Inflammatory macrophage (primary cell): ENCODE measurements at places on chromosomes 12 and 14.

DNA sequence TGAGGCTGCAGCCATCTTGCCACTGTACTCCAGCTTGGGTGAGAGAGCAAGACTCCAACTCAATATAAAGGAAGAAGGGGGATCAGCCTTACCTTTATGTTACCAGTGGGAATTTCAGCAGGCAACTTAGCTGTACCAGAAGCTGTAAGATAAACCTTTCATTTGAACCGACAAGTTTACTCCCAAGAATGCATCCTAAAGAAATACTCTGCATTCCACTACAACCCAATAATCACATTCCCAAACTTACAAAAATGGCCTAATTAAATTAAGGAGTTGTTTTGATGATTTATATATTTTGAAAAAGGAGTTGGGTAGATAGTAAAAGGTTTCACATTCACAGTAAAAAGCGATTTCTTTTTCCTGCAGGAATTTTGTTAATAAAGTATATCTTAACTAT lies 241.4 kb downstream of the TTC8 start:
- no peak for DNase-seq

- no peak for DNase-seq
Measured at GRCh38 chr14:80634106-80634758, 307.3 kb downstream of the CEP128 start.

- DNase-seq: no peak
Measured at GRCh38 chr14:87156878-87157277, 836.1 kb downstream of the GALC start.

DNA sequence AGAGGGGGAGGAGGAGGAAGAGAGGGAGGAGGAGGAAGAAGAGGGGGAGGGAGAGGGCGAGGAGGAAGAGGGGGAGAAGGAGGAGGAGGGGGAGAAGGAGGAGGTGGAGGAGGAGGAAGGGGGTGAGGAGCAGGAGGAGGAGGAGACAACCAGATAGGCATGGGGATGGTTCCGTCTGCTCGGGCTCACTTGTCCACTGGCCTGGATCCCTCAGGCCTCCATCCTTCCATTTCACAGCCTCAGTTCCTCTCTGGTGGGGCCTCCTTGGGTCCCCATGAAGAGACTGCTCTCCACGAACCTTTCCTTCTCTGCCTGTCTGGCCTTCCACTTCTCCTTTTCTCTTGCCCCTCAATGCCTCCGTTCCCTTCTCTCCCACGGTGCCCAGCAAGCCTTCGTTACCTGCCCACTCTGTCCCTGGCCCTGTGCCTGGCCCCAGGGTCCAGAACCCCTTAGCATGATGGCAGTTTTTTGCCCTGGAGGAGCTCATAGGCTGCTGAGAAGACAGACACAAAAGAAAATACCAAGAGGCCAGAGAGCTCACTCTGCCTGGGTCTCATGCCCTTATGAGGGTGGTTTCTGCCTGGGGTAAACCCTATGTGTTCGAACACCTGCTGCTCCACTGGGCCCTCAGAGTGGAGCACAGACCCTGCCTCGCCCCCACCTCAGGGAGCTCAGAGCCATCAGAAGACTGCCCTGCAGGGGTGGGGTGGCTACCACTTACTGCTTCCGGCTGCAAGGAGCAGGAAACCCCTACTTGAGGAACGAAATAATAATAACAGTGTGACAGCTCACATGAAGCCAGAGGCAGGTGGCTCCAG lies 11.7 kb upstream of the CACNA2D4 start:
- no peak for DNase-seq

- DNase-seq: no peak
Measured at GRCh38 chr14:55965851-55966250, 152.4 kb upstream of the PELI2 start.

- no peak for DNase-seq
Measured at GRCh38 chr14:103733651-103734050, 18.0 kb downstream of the ZFYVE21 start.

DNA sequence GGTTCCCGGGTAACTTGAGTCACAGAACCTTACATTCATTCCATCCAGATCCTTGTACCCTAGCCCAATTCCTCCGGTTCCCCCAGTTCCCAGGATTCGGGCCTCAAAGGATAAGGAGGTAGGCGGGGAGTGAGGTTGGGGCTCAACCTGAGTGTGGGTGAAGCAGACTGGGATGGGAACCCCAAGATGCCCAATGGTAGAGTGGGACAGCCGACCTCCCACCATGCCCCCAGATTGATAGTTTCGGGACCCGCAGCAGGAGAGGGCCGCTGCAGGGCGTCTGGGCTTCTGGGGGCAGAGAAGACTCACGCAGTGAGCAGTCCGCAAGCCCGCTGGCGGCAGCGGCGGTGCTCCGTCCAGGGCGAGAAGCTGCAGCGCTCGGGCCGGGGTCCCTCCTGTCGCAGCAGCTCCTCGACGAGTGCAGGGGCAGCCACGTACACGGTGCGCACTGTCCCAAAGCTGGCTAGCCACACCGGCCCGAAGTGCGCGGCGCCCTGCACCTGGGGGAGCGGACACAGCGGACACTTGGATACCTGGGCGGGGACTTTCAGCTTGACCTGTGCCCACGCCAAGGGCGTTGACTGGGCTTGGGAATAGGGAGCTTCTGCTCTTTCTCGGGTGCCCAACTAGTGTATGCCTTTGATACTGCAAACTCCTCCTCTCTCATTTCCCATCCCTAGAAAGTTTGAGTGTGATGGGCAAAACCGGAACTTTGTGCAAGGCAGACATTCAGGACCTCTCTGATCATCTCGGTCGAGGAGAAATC lies 997 bp downstream of the CYP27B1 start:
- peak; percentile 35 for DNase-seq

- DNase-seq: peak; percentile 31
Measured at GRCh38 chr12:49955899-49956662, 5.5 kb downstream of the AQP2 start.

GRCh38 chr14:42980419-42980818 lies 1373.7 kb downstream of the LRFN5 start:
- no peak for DNase-seq

DNA sequence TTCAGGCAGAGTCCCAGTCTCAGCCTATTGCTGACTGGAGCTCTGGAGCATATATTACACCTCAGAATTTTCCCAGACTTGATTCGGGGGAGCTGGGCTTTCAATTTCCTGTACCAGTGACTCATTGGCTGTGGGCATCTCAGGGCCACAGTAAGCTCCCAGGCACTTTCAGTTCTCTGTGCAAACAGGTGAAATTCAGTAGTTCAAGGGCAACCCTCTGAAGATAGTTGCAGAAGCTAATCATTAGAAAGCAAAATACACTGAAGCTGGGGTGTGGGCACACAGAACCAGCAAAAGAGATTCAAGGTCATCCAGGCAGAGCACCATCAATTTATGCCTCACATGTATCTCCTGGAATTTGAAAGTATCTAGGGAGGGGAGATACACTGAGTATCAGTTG lies 8.1 kb upstream of the NIN start:
- DNase-seq: no peak

GRCh38 chr12:124726596-124727263 lies 136.9 kb downstream of the SCARB1 start:
- no peak for DNase-seq

DNA sequence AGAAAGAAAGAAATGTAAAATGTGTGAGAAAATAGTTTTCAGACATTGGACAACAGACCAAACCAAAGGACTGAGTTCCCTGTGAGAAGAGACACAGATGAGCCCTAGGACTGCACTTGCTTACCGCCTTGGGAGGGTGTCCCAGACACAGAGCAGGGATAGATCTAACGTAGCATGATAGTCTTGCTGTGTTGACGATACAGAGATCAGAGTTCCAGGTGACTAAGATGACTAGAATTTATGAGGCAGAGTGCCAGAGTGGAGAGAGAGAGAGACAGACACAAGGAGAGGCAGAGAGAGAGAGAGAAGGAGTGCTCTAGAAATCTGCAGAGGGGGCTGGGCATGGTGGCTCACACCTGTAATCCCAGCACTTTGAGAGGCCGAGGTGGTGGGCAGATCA lies 148.2 kb upstream of the LMNTD1 start:
- no peak for DNase-seq

DNA sequence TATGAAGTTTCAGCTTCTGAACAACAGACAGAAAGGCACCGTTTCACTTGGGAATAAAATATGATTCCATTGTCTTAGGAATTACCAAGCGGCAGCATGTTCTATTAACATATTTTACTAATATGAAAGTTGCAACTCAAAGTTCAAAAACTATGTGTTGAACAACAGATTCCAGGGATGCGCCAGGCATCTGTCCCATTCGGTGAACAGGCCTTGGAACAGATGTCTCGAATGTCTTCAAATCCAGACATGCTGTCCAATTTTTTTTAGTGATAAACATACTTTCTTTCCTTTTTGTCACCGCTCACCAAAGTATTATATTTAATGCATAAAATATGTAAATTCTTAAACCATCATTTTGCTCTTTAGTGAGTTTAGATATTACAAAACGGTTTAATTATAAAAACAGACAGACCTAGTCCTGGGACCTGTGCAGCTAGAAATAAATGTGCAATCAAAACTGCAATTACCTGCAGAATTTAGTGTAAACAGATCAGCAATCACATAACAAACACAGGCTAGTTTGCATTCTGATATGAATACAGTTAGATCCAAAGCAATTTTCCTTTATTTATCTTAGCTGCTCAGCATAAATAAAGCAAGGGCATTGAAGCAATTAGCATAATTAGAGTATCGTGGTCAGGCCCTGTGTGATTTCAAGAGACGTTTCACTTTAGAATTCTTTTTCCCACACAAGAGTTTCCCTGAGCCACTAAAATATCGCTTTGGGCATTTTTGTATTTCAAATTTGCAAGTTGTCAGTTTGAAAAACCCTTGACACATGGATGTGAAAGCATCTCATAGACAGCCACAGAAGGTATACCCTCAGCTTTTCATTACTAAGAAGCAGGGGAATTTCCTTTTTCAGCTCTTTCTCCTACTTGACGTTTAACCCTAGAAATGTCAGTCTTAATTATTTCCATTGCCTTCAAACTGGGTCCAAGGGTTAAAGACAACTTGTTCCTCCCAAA lies 420.8 kb downstream of the EGLN3 start:
- no peak for DNase-seq

DNA sequence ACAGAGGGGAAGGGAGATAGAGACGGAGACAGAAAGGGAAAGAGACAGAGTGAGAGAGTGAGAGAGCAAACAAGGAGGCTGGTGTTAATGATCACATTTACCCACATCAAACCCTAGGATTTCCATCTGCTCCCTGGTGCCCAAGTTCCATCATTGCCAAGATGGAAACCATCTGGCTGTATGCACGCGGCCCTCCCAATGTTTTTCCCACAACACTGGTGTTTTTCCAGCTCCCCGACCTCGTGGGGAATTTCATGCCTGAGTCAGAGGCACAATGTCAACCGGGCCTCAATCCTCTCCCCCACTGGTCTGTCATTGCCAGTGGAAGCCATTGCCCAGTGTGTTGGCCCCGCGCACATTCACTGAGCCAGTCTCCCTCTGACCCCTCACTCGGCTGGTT lies 19.9 kb upstream of the BDKRB2 start:
- no peak for DNase-seq

- DNase-seq: no peak
Measured at GRCh38 chr12:68113644-68114043, 45.9 kb downstream of the IFNG start.

GRCh38 chr12:130425698-130426245 lies 88.1 kb downstream of the PIWIL1 start:
- no peak for DNase-seq

DNA sequence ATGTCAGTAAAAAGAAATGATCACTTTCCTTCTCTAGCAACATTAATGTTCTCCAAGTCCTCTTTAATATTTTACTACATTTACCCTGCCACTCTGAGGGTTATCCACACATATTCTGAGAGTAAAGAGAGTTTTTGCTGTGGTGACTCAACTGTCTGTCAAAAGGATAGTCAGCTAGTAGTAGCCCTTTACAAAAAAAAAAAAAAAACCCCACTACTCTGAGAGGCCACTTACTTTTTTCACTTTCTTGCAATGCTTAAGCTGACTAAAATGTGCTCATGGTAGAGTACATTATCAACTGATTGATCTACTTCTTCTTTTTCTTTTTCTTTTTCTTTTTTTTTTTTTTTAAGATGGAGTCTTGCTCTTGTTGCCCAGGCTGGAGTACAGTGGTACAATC lies 27.6 kb upstream of the PPM1A start:
- no peak for DNase-seq

- DNase-seq: no peak
Measured at GRCh38 chr12:17372508-17372907, 717.5 kb downstream of the RERGL start.

GRCh38 chr12:80162177-80162576 lies 62.8 kb downstream of the OTOGL start:
- DNase-seq: no peak

DNA sequence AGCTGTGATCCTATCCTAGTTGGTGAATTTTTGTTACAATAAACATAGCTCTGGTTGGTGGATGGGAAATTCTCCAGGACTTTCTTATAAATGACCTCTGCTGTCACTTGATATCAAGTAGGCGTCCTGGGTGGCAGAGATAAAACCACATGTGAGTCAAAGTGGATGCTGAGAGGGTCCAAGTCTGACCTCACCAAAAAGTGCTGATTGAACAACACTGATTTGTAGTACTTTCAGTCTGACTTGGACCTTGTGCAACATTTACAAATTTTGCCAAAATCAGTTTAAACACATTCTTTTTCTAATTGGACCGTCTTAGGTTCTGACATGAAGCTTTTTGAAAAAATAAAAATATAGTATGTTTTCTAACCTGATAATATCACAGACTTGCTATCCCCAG lies 585.6 kb downstream of the GALC start:
- no peak for DNase-seq

- no peak for DNase-seq
Measured at GRCh38 chr12:16613199-16613598, 7.2 kb upstream of the LMO3 start.
